ENCODE measurements at places on chromosomes 11 and 22.

GRCh38 chr11:62104816-62105653 lies 18.8 kb upstream of the INCENP start:
- peak; percentile 91 for DNase-seq

DNA sequence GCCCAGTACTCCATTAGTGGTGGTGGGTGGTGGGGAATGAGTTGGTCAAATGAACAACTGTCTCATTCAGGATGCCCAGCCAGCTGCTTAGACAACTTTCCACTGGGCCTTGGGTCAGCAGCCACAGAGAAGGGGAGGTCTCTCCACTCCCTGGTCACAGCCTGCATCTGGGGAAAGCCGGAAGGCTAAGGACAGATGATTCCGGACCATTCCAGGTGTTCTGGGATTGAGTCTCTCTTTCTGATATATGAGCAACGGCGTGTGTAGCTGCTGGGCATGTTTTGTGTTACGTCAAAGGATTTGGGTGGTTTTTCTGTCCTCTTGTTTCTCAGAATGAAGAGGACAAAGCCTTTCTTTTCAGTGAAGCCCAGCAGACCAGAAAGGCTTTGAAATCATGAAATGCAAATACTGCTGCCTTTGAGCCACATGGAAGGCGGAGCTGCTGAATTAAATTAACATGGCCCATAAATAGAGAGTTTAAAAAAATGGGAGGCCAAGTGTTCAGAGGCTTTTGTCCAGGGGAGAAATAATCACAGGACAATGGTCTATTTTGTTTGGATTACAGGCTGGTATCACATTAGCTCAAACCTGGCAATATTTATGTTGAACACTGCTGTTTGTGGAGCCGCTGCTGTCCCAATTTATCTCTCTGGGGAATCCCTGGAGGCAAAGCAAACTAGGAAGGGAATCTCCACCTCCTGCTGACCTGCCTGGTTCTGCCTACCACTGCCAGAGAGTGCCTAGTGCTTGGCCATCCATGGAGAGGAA lies 234.4 kb upstream of the E2F8 start:
- no peak for DNase-seq

DNA sequence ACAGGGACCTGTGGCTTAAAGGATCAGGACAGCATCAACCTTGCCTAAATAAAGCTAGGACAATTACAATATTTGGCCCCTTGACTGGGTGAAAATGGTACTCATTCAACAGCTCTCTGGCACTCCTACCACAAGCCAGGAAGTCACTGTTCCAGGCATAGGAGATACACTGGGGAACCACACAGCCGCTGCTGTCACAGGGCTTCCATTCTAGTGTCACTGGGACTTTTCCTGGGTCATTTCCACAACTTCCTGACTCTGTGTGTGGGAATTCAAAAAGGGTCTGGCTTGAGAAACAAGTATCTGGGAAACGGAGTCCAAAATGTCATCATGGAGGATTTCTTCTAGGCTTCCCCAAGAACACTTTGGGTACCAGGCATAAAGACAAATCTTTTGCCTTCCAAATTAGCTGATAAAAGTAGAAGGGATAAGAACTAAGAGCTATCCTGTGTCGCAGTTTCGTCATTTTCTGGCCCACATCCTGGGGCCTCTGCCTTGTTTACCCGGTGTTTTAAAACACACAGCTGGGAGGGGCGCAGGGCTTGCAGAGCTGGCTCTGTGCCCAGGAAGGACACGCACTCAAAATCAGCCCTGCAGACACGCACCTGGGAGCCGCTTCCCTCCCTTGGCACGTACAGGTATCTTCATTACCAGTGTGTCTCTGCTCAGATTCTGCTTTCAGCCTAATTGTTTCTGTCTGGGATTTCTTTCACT lies 38.0 kb downstream of the TMEM45B start:
- no peak for DNase-seq

GRCh38 chr11:1906181-1906580 lies 13.3 kb upstream of the TNNT3 start:
- DNase-seq = peak; percentile 52

GRCh38 chr11:6401464-6401863 lies 11.2 kb downstream of the SMPD1 start:
- DNase-seq = no peak

GRCh38 chr11:79487412-79487811 lies 46.6 kb upstream of the TENM4 start:
- DNase-seq = no peak

- DNase-seq = no peak
Observed at GRCh38 chr22:20528405-20528978, 21.1 kb downstream of the MED15 start.

DNA sequence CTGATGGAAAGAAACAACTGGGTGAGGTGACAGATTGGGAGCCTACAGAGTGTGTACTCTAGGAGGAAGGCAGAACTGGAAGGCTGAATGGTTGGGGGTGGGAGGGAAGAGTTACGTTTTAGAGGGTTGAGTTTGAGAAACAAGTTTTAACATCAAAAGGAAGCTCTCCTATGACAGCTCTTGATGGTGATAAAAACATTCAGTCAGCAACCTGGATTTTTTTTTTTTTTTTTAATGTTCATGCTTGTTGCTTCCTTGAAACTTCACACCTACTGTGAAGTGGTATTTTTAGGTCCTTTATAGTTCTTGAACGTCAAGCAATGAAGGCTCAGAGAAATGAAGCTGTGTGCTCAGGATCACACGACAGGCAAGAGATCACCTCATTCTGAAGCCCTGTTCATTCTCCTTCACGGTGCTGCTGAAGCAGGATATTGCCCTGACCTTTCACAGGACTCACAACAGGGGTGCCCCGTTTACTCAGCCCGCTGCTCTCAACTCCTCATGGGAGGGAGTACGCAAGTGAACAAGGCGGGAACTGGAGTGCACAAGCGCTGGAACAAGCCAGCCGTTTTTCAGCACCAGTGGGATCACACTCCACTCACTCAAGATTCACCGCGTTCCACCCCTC lies 1.6 kb upstream of the TMEM109 start:
- no peak for DNase-seq
